Neuronal stem cell (in vitro differentiated cells): ENCODE measurements at places on chromosomes 13 and 19.

- DNase-seq: no peak
These were observed 47.0 kb downstream of the FOXO1 start for GRCh38 chr13:40619479-40619814.

DNA sequence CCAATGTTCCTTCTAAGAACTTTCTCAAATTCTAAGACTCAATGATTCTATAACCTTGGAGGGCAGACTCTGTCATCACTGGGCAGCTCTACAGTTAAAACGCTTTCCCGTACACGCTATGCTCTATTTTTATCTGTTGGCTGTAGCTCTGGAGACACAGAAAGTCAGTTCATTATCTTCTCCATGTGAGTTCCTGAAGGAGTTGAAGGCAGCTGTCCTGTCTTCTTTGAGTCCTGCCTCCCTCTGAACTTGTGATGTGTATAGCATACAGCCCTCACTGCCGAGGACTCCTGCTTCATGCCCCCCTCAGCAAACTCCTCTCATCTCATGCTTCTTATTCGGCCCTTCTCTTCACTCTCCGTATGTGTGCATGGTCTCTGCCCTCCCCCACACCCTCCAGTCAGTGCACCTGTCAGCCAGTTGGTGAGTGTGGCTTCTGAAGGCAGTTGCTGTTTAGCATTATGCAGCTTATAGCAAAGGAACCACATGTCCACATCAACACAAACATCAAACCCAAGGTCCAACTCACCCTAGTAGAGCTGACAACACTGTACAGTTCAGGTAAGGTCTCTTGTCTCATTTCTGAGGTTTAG, 504.9 kb downstream of the DIAPH3 start:
- DNase-seq: no peak

DNA sequence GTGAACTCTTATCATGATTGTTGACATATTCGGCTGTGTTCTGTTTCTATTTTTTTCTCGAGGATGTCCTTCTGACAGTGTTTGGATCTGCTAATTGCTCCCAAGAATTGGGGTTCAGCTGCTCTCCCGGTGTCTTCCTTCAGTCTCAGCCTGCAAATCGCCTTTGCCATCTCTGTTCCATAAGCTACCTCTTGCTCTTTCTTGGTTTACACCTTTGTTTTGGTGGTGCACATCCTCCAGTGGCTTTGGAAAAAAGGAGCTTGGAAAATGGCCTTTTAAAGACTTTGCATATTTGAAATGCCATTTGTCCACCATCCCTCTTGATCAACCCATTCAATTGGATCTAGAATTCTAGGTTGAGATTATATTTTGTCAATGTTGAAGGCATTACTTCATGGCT, 137.2 kb downstream of the URI1 start:
- DNase-seq: no peak

- no peak for DNase-seq
These were observed 415.2 kb upstream of the SGCG start for GRCh38 chr13:22765547-22765946.
